ENCODE measurements at places on chromosomes 13 and 19.

- DNase-seq, result no peak
Observed at GRCh38 chr13:89401264-89401675, 1730.1 kb downstream of the SLITRK5 start.

DNA sequence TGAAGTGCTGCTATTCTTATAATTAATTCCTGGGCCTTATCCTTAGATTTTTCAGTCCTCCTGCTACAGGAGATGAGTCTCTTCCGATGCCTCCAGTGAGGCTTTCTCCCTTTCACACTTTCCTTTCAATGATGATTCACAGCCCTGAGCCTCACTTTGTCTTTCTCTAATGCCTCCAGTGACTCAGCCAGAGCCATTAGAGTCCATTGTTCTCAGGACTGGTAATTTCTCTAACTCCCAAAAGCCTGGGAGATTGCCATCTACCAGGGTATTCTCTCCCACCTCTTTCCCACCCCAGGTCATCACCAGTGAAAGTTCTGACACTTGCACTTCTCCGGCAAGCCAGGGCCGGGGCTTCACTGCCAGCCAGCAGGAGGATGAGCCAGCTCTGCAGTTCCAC, 49.6 kb upstream of the ARGLU1 start:
- no peak for DNase-seq

GRCh38 chr13:65540175-65540574, 1690.0 kb downstream of the PCDH9 start:
- DNase-seq, result no peak

- no peak for DNase-seq
Observed at GRCh38 chr13:109273326-109273751, 513.0 kb downstream of the IRS2 start.

DNA sequence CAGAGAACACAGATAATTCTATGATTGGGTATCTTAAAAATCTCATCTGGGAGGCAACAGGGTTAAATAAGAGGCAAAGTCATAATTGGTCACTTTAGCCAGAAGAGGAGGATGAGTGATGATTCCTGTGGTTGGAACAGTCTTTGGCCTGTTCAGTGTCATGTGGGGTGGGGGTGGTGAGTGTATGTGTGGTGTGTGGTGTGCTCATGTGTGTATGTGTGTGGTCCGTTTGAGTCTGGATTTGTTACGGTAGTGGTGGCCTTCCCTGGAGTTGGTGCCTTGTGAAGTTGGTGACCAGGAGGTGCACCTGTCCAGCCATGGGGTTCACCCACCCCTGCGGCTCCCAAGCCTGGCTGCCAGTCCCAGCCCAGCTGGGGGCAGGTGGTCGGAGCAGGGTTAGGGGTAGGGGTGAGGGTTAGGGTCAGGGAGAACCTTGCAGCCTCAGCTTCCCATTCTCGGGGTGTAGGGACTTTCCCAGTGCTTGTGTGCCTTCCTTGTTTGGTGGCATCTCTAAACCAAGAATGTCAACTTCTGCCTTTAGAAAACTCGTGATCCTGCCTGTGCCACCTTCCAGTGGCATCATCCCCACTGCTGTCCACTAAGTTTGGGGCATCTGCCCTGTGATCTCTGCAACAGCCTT, 97.5 kb downstream of the RAB20 start:
- DNase-seq, result no peak

GRCh38 chr19:2449019-2449418, 7.7 kb downstream of the LMNB2 start:
- DNase-seq, result no peak

- no peak for DNase-seq
Observed at GRCh38 chr19:13091400-13092157, 11.1 kb downstream of the LYL1 start.

- DNase-seq, result no peak
Observed at GRCh38 chr19:57263244-57263741, 17.0 kb upstream of the ZNF460 start.

GRCh38 chr19:55275851-55276719, 3.8 kb downstream of the HSPBP1 start:
- DNase-seq, result no peak

GRCh38 chr13:34822650-34823049, 119.4 kb upstream of the NBEA start:
- DNase-seq, result no peak

DNA sequence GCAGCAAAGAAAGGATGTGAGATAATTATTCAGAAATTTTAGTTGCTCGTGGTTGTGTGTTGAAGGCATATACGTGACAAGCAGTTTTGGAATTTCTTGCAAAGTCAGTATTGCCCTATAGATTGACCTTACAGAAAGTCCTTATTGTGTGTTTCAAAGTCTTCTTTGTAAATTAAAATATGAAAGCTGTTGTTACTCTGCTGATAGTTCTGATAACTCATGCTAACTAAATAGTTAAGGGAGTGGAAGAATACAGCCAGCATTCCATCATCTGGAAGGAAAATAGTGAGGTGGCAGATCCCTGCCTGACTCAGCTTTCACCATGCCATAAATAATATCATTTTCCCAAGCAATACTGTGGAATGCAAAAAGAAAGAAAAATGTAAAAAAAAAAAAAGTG, 27.2 kb downstream of the WASF3 start:
- DNase-seq, result no peak

DNA sequence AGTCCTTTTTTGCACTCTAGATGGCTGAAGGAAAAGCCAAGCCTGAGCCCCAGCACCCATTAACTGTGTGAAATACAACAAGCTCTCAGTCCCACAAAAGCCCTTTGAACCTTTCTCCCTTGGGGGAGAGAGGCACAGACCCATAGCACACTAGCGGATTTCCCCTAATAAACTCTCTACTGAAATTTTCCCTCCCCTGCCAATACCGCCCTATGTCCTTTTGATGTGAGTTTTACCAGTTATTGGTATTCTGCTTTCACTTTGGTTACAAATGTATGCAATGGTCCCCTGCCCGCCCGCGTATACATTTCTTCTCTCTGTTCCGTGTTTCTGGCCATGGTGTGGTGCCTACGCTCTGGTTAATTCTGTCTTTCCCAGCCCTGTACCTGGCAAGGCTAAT, 54.0 kb upstream of the MYO16 start:
- no peak for DNase-seq

DNA sequence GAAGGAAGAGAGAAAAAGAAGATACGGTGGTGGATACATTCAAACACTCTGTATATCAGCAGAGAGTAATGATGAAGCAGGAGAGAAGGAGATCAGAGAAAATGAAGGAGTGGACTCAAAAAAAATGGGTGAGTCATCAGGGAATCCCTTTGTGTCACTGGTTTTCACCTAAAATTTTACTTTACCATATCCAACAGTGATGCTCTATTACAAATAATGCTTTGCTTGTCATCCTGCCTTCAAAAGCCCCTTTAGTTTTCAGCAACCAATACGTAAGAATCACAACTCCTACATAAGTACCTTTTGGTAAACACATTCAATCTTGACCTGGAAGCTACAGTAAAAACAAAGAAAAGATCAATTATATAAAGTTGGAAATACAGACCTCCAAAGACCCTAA, 88.8 kb downstream of the ENOX1 start:
- DNase-seq, result no peak

- DNase-seq, result peak; percentile 34
Observed at GRCh38 chr19:57934820-57935665, at the start of gene ZNF418. ZNF418 (minus strand) TSS chr19:57935402; CDS start chr19:57933822, 1,580 bp downstream.

- no peak for DNase-seq
Observed at GRCh38 chr13:104773775-104774174, 1707.6 kb upstream of the SLC10A2 start.

- DNase-seq, result no peak
Observed at GRCh38 chr19:33441828-33442227, 68.3 kb downstream of the CEBPG start.

DNA sequence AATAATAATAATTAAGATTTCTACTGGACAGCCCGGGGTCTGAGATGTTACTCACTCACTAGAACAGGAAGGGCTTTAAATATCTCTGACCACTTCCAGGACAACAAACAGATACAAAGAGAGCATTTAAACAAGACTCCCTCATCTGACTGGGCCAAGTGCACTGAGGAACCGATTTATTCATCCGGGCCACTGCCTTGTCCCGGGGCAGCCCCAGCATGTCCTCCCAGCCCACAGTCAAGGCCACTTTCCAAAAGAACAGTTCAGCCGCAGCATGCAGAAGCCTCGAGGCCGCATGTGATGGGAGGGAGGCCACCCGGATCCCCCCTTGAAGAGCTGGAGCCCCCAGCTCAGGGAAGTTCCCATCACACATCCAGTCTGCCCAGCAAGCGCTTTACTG, 30.5 kb downstream of the MLLT1 start:
- DNase-seq, result no peak

DNA sequence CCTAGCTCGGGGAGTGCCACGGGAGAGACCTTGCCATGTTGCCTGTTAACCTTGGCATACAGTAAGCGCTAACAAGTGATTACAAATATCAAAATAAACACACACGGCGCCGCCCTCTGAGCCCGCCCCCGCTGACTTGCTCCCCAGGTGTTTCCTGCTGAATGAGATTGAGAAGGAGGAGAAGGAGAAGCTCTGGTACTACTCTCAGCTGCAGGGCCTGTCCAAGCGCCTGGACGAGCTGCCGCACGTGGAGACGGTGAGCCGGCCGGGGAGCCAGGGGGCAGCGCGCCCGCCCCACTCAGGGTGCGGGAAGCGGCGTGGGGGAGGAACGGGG, 5.0 kb downstream of the APC2 start:
- no peak for DNase-seq

- no peak for DNase-seq
Observed at GRCh38 chr13:67549331-67549730, 319.2 kb upstream of the PCDH9 start.

DNA sequence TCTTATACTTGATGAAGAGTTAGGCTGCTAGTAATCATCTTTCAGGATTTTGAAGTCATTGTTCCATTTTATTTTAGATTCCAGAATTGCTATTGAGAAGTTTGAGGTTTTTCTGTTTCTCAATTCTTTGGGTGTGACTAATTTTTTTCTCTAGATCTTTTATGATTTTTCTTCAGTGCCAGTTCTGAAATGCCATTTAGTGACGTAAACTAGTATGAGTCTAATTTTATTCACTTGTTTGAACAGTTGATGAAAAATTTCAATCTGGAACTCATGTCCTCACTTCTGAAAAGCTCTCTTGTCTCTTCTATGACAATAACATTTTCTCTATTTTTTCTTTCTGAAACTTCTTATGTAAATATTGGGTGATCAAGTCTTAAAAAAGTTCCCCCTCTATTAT, 188.5 kb upstream of the HTR2A start:
- no peak for DNase-seq

GRCh38 chr19:6248844-6249243, 30.9 kb downstream of the MLLT1 start:
- DNase-seq, result no peak

GRCh38 chr13:109685203-109685602, 101.2 kb downstream of the IRS2 start:
- DNase-seq, result no peak

GRCh38 chr19:58575183-58576041, 2.3 kb upstream of the MZF1 start:
- DNase-seq, result peak; percentile 78

- DNase-seq, result no peak
Observed at GRCh38 chr13:20700288-20700687, 3.2 kb upstream of the IL17D start.

GRCh38 chr13:106532111-106532929, 3.1 kb downstream of the EFNB2 start:
- DNase-seq, result no peak

GRCh38 chr13:36724141-36724540, 50.3 kb downstream of the SERTM1 start:
- DNase-seq, result no peak

DNA sequence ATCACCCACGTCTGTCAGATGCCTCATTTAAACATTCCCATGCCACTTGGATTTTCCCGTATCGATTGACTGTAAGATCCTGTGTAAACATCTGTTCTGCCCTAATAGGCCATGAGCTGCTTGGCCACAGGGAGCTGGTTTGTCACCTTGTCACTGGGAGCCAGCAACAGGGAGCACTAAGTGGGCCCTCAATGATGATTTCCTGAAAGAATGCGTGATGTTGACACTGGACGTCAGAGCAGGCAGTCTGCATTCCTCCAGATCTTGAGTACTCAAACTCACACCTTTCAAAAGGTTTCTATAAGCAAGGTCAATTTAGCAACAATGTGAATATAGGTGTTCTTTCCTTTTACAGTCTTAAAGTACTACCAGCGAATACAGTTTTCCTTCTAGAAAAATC, 78.8 kb downstream of the TUBGCP3 start:
- DNase-seq, result no peak

GRCh38 chr13:48873081-48873480, 102.6 kb upstream of the FNDC3A start:
- DNase-seq, result no peak

DNA sequence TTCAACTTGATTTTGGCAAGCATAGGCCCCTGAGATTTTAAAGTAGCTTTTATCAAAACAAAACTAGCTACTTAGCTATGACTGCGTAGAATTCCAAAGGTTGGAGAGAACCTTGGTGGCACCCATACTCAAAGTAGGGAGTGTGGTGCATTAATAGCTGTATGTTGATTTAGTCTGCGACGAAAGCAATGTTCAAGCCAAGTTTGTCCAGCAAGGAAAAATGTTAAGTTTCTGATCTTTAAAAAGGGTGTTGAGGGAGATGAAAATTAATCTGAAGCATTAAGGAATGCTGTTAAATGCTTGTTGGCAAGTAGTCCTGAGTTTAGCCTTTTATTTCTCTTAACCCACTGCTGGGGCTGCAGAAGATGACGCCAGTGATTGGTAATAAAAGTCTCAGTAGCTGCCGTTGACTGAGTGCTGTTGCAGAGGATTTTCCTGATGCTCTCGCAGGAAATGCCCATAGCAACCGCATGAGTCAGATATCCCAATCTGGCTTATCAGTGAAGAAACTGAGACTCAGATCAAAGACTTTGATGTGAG, 75.9 kb upstream of the RNF113B start:
- no peak for DNase-seq

DNA sequence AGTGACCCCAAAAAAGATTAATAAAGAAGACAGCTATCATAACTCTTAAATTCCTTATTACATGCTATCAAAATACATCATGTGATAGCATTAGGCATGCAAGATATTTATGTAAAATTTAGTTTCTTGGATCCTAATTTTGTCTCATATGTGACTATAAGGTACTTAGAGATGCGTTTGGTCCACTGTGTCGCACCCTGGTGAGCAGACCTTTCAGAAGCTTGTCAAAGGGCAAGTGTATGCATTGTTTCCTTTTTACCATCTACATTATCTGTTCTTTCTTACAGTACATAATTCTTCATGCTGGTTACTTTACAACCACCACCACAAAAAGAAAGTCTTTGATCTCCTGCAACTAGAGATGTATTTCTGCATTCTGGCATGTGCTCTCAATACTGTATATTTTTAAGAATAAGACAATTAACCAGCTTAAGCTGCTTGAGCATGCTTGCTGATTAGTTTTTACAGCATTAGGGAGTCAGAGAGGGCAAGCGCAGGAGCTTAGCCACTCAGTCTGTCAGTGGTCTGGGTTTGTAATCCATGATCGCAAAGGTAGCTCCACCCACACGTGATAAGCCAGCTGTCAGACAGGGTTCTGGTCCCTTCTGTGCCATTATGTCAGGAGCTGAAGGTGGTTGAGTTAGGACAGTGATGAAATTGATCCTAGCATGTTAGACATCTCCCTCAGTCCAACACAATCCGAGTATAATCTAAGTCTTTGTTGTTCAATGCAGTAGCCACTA, 500.9 kb downstream of the MYO16 start:
- no peak for DNase-seq

Data from activated naive CD4-positive, alpha-beta T cell treated with anti-CD3 and anti-CD28 coated beads, Interleukin-2, amount 50 U/mL, for 16 hours (primary cell).